Ovary (tissue), 10 donors: ENCODE measurements at places on chromosomes 1 and 21. TPM values are rescaled to one million over a fixed set of nuclear protein-coding genes. Genes with fewer than 3 reads are reported as not detected.

PPIE gene
- polyA plus RNA-seq: 53.3 TPM

CLCA1 gene
- not detected for polyA plus RNA-seq

SERPINC1 gene
- polyA plus RNA-seq: 0.37 TPM

LYSMD1 gene
- 15.5 TPM for polyA plus RNA-seq

EMC1 gene
- polyA plus RNA-seq: 36.7 TPM

SIM2 gene
- polyA plus RNA-seq: 0.01 TPM

REN gene
- 3.6 TPM for polyA plus RNA-seq

LRRC41 gene
- polyA plus RNA-seq: 49.5 TPM
